Tracheal epithelial cell (primary cell): ENCODE measurements at places on chromosomes 3 and 15. TPM values are rescaled to one million over a fixed set of nuclear protein-coding genes. Genes with fewer than 3 reads are reported as not detected.

The SNX22 gene
- under 0.01 and 0.21 TPM in 2 replicates for total RNA-seq

The ASTE1 gene
- total RNA-seq: 4.3 and 5.1 TPM in 2 replicates

The DGKG gene
- 0.48 TPM in 1 of 2 replicates, not detected in the other for total RNA-seq

The CHRNA3 gene
- not detected in 2 replicates for total RNA-seq

The SLC28A2 gene
- total RNA-seq: not detected in 2 replicates

The TRAT1 gene
- total RNA-seq: not detected in 2 replicates

The RAF1 gene
- total RNA-seq: 58.0 and 66.3 TPM in 2 replicates

The BRPF1 gene
- 10.7 and 14.5 TPM in 2 replicates for total RNA-seq

The LMAN1L gene
- total RNA-seq: 0.21 TPM in 1 of 2 replicates, not detected in the other

The TEX55 gene
- total RNA-seq: not detected in 2 replicates

The TGM4 gene
- 0.48 TPM in 1 of 2 replicates, not detected in the other for total RNA-seq
